ENCODE measurements at places on chromosomes 7 and 10.

DNA sequence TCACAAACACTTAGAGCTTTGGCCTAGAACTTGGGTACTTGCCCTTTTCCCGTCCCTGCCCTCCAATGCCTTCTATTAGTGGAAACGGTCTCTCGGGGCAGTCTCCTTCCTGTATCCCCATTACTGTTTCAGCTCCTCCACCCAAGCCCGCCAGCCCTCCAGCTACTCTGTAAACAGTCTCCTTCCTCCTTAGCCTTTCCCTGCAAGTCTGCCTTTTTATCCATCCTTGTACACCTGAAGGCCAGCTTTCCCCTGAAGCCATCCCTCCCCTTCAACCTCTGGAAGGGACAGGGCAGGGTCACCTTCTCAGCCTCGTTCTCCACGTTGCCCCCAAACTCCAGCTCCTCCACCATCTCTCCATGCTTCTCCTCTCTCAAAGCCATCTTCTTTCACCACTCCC, 108.1 kb upstream of the ZNF746 start:
- no peak for DNase-seq

DNA sequence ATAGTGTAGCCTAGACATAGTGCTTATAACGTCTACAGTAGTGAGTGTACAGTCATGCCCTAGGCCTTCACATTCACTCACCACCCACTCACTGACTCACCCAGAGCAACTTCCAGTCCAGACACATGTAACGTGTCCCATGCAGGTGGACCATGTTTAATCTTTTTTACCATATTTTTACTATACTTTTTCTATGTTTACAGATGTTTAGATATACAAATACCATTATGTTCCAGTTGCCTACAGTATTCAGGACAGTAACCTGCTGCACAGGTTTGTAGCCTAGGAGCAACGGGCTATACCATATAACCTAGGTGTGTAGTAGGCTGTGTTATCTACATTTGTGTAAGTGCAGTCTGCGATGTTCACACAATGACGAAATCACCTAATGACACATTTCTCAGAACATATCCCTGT, 11.0 kb downstream of the MPP7 start:
- peak; percentile 82 for DNase-seq

DNA sequence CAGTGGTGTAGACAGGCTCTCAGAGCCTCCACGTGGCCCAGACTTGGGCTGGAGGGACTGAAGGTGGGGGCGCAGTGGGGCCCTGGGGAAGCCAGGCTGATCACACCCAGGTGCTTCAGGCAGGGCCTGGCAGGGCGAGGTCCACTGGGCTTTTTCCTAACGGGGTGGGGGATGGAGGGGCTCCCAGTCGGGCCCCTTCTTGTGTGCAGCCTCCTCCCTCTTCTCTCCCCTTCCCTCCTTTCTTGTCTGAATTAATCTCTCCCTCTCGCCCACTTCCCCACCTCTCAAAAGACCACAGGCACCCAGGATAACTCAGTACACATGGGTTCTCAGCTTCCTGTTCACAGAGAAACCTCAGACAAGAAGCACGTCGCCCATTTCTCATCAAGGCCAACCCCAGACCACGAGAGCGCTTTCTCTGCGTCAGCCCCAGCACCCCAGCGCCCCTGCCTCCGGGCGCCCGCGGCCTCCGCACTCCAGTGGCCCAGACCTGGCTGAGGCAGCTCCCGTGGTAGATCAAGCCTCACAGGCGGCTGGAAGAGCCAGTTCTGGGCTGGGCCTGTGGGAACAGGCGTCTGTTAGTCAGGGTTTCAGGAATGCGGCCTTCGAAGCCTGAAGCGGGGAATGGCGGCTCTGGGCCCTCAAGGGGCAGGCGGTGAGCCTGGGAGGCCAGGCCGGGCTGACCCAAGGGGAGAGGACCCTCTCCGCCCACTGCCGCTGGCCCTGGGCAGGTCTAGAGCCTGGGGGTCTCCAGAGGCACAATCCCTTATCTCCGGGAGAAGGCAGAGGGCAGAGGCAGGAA, 50.6 kb downstream of the PWWP2B start:
- DNase-seq, result peak; percentile 94

- DNase-seq, result no peak
These were observed 43.9 kb upstream of the GSAP start for GRCh38 chr7:77460057-77460486.

GRCh38 chr10:46538155-46538554, 18.3 kb downstream of the GPRIN2 start:
- no peak for DNase-seq

DNA sequence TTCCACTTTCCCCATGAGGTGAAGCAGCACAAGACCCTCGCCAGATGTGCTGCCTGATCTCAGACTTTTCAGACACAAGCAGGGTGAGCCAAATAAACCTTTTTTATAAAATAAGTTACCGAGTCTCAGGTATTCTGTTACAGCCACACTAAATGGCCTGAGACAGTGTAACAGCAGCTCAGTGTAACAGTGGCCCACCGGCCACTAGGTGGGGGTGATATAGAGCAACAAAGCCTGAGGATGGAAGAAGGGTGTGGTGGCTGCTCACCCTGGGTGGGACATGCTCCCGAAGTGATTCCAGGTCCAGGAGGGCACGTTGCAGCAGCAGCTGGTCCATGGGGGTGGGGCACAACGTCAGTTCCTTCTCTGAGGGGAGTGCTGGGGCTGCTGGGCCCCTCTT, 44.6 kb downstream of the BMS1 start:
- no peak for DNase-seq

- DNase-seq, result peak; percentile 64
These were observed 28.5 kb upstream of the ZMYND11 start for GRCh38 chr10:106740-107139.

GRCh38 chr7:2420216-2420933, 17.0 kb downstream of the CHST12 start:
- DNase-seq, result peak; percentile 26

DNA sequence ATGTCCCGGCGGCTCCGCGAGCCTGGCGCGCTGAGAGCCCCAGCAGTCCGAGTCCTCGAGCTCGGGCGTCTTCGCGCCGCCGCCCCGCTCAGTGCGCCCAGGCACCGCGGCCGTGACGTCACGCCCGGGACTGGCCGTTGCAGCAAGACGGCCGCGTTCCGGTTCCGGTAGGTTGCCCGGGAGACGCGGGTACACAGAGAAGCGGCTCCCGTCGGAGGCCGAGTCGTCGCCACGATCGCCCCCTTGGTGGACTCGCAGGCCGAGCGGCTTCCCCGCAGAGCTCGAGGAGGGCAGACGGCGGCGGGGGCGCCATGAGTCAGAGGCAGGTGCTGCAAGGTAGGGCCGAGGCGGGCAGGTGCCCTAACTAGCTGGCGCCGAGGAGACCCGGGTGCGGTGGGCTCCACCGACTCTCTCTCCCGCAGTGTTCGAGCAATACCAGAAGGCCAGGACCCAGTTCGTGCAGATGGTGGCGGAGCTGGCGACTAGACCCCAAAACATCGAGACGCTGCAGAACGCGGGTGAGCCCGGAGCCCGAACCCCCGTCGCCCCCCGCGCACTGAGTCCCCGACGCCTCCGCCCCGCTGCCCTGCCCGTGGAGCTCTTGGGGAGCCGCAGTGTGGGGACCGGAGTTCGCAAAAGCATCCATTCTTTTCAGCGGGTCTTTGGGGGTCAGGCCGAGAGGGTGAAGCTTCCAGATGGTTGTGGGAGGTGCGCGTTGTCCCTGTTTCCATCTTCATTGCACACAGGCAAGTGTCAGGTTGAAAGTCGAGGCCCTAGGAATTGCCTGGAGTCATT, at the start of gene SPAG6:
Gene SPAG6, plus strand, starts transcription at position 196 of the 795 bp plus-strand sequence. Its CDS starts 116 bp downstream, at position 312.
- peak; percentile 73 for DNase-seq

GRCh38 chr7:97390915-97391593, 273.6 kb downstream of the SDHAF3 start:
- DNase-seq, result no peak

DNA sequence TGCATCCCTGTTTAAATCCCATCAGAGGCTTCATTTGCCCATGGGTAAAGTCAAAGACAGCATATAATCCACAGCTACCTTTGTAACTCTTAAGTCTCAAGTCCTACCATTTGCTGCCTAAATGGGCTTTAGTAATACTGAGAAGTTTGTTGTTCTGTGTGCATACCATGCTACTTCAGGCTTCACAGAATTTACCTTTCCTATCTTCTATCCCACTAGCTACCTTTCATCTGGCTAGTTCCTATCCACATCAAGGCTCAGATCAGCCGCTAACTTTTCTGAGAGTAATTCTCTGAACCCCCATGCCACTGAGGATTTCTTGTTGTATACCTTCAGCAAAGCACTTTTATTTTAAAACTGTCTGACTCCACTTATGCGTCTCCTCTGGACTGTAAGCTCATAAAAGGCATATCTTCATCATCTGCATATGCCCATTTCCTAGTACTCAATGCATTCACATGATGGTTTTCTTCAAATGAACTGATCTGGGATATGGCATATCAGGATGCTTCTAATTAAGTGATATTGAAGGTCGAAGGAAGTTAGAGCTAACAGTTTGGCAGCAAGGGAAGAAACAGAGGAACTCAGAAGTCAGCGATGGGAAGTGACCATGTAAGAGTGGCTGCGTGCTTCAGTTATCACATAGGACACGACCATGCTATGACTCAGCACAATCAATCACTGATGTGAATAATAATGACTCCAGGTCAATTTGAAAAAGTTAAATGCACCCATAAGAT, 283.9 kb upstream of the DKK1 start:
- DNase-seq, result no peak

GRCh38 chr7:47190462-47190861, 391.4 kb downstream of the TNS3 start:
- DNase-seq, result no peak
